Karpas-422 (cell line): ENCODE measurements at places on chromosomes 4 and X. TPM values are rescaled to one million over a fixed set of nuclear protein-coding genes. Genes with fewer than 3 reads are reported as not detected.
A peak's percentile ranks its signal among the peaks of the same experiment; 100 is the strongest.

GRCh38 chr4:37827030-37827685, 672 bp downstream of the PGM2 start:
- no peak for DNase-seq

- no peak for DNase-seq
Measured at GRCh38 chr4:53119680-53120079, 246.2 kb downstream of the SCFD2 start.

- no peak for DNase-seq
Measured at GRCh38 chrX:138877746-138878145, 166.2 kb upstream of the FGF13 start.

DNA sequence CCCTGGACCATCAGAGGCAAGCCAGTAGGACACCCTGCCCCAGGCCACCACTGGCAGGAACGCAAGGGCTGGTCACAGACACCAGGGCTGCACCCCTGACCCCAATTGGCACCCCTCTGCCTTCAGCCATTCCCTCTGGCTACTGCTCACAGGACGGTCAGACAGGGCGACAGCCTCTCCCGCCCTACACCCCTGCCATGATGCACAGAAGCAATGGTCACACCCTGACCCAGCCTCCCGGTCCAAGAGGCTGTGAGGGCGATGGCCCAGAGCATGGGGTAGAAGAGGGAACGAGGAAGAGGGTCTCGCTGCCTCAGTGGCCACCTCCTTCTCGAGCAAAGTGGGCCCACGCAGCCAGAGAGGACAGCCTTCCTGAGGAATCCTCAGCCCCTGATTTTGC, 143.5 kb downstream of the SOWAHB start:
- no peak for DNase-seq

DNA sequence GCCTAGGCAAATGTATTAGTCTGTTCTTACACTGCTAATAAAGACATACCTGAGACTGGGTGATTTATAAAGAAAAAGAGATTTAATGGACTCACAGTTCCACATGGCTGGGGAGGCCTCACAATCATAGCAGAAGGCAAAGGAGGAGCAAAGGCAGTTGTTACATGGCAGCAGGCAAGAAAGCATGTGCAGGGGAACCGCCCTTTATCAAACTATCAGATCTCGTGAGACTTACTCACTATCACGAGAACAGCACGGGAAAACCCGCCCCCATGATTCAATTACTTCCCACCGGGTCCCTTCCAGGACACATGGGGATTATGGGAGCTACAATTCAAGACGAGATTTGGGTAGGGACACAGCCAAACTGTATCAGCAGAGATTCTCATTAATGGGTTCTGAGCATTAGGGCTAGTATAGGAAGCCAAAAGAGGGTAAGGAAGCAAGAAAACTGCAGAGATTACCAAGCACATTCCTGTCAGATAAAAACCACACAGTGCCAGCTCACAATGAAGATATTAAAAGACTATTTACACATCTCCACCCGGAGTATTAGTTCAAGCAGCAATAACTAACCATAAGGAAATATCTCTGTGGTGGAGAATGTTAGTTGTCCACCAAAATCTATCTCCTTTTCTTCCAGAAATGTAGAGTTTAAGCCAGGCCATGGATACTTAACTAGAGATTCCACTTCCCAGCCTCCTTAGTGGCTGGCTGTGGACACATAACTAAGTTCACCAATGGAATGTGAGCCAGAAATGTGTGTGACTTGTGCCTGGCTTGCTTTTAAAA, 61.2 kb upstream of the HOPX start:
- no peak for DNase-seq

- no peak for DNase-seq
Measured at GRCh38 chr4:106971636-106972035, 64.5 kb downstream of the DKK2 start.

DNA sequence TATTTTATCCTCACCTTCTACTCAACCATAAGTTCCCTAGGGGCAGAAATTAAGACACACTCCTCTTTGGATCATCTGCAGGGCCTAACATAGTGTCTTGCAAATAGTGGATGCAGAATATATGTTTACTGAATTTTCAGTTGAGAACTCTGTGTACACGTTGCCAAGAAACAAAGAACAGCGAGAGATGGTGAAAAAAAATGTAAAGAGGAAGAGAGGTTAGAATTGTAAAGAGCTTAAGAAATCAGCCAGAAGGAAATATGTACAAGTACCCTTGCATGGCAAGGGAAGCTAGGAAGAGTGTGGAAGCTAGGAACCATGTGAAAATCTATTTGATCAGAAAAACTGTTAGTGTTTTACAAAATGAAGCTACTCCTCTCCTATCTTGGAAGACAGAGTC, 431.0 kb downstream of the SMARCA1 start:
- no peak for DNase-seq

GRCh38 chr4:135122457-135122856, 920.9 kb upstream of the PABPC4L start:
- DNase-seq, result no peak

GRCh38 chr4:142567620-142568451, 278.3 kb downstream of the INPP4B start:
- no peak for DNase-seq

DNA sequence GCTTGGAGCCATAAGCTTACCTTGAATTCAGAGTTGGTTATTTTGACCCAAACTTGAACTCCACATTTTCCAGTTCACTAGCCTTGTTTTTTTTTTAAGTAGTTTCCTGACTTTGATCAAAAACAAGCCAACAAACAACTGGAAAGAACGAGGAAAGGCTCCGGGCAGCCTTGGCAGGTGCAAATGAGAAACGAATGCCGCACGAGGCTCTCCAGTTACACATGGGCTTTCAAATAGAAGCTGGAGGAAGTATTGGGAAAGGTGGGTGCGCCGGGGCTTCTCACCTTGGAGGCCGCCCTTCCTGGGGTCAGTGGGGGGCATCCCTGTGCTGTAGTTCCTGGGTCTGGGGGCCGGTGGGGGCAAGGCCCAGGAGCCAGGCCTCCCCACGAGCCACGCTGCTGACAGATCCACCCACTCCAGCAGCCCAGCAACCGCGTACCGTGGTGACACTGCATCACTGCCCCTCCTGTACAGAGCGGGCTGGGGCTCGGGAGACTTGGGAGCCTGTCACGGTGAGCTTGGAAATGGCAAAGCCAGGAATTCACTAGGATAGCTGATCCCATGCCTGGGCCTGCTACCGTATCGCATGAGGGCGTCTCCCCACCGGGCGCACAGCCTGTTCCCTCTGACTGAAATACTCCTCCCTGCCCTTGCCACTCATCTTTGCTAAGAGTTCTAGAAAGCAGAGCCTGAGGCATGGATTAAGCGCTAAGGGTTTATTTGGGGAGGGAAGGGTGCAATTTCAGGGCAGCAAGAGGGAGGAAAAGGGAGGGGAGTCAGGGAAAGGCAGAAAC, 50.9 kb upstream of the ADRA2C start:
- no peak for DNase-seq

- DNase-seq, result peak; percentile 89
Measured at GRCh38 chrX:103554687-103555424, 30.5 kb upstream of the TCEAL4 start.

GRCh38 chr4:76800902-76801301, 97.0 kb downstream of the SOWAHB start:
- DNase-seq, result no peak

GRCh38 chr4:174686826-174687225, 142.2 kb downstream of the GLRA3 start:
- no peak for DNase-seq

DNA sequence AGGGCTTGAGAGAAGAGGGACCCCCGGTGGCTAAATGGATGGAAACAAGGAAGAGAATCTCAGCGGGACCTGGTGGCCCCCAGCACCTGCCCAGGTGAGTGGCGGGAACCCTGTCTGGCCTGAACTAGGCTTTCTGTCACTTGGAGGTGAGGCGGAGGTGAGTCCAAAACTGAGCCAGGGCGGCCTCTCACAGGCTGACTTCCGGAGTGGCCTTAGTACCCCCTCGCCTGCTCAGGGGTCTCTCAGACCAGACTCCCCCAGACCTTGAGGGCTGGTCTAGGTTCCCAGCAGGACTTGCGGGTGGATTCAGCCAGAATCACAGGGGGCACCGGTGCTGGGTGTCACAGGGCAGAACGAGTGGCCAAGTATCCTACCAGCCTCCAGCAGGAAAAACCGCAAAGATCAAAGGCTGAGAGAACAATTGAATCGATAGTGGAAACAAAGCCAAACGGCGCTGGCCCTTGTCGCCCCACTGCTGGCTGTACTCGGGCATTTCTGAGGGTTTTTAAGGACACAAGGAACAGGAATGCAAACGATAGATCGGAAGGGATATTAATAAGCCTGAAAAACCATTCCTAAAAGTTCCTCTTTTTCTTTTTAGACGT, 67.8 kb downstream of the WFS1 start:
- no peak for DNase-seq

DNA sequence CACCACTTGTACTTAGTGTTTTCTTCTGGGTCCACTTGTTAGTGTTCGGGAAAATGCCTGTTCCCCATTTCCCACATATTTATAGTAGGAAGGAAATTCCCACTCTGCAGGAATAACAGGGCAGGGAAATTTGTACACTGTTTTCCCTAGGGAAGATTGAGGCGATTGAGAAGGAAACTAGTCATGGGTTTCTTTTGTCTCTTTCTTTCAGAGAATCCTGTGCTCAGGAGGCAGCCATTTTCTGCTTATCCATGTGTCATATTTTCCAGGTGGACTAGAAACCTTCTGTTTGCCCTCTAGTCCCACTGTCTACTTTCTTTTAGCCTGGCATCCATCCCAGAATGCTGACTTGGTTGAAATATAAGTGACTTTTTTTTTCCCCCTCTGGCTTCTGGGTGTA, 299.1 kb upstream of the ANKRD50 start:
- no peak for DNase-seq

- DNase-seq, result peak; percentile 65
Measured at GRCh38 chr4:37892641-37893040, 1.8 kb downstream of the TBC1D1 start.

PRICKLE3 gene
- 4.0 and 15.5 TPM in 2 replicates for total RNA-seq

DNAAF6 gene
- total RNA-seq, result not detected in 2 replicates

SRPX gene
- not detected in 2 replicates for total RNA-seq

CLDN2 gene
- total RNA-seq, result not detected in 2 replicates

TLR1 gene
- 36.0 and 103 TPM in 2 replicates for total RNA-seq

MAGEE1 gene
- total RNA-seq, result 0.76 and 0.78 TPM in 2 replicates

ESX1 gene
- not detected in 2 replicates for total RNA-seq

GAGE12E gene
- not detected in 2 replicates for total RNA-seq

PARM1 gene
- 37.6 and 65.0 TPM in 2 replicates for total RNA-seq

NDNF gene
- not detected in 2 replicates for total RNA-seq

TMEM31 gene
- total RNA-seq, result not detected in 2 replicates
